Epithelial cell of esophagus (primary cell): ENCODE measurements at places on chromosomes 5 and 9.

DNA sequence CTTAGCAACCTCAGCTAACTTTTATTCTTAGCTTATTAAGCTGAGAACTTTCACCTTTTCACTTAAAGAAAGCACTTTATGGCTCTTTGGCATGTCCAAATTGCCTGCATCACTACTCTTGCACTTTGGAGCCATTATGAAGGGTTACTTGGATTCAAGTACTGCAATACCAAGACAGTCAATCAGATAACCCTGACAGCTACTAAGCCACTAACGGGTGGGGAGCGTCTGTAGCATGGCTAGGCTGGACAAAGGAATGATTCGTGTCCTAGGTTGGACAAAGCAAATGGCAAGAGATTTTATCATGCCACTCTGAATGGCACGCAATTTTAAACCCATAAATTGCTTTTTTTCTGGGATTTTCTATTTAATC is 39.6 kb downstream of the TRPM6 start:
- no peak for DNase-seq

DNA sequence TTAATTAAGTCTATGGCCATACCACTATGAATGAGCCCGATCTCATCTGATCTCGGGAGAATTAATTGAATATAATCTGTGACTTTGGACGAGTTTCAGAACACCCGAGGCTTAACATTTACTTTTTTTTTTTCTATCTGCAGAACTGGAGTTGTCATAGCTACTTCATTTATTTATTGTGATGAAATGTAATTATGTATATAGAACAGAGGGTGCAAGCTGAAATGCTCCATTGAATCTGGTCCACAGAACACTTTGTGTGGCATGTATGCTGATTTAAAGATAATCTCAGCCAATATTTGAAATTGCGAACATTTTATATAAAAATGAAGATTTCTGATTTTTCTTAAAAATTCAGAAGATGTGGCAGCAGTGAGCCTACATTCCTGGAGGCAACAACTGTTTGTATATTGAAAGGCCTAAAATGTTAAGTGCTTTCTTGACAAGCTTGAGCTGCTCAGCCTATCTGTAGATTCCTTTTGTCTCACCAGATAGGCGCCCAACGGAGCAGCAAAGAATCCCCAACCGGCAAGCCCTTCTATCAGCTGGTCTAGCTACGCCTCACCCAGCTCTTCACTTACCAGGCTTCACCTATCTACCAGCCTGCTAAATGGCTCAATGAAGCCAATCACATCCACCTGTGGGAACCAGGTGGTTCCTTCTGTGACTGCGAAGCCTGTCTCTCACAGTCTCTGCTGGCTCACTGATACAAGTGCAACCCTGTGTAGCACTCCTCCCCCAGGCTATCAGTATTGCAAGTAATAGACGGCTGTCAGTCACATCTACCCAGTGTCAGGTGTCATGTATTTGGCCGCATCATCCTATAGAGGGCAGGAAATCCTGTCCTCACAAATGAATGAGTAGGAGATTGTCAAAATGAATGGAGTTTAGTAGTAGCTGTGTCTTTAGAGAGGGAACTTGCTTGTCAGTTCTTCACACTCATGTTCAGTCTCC is 170.6 kb upstream of the MRPS30 start:
- DNase-seq, result peak; percentile 2

- DNase-seq, result peak; percentile 39
These were observed 40.1 kb downstream of the ELL2 start for GRCh38 chr5:95921501-95921900.

GRCh38 chr5:173163219-173163618 is 18.9 kb downstream of the BNIP1 start:
- no peak for DNase-seq

GRCh38 chr5:96881511-96882115 is 5.3 kb downstream of the ERAP2 start:
- peak; percentile 65 for DNase-seq

DNA sequence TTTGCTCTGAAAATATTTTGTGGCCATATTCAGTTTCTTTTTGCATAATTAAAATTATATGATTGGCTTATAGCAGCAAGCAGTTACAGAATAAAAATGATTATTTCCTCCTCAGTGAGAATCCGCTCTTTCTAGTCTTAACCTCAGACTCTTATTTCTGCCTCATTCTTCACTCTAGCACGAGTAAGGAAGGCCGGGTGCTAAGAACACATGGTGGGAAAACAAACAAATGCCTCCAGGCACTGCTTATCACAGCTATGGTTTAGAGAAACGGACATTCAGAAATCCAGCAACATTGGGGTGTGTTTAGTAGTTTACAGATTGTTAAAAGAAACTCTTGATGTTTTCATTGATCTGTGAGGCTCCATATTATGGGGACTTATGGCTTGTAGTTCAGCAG is 168.7 kb downstream of the KDM4C start:
- no peak for DNase-seq

GRCh38 chr5:178116143-178116885 is 3.0 kb downstream of the N4BP3 start:
- DNase-seq, result no peak

GRCh38 chr9:16709924-16710323 is 160.5 kb downstream of the BNC2 start:
- DNase-seq, result no peak

DNA sequence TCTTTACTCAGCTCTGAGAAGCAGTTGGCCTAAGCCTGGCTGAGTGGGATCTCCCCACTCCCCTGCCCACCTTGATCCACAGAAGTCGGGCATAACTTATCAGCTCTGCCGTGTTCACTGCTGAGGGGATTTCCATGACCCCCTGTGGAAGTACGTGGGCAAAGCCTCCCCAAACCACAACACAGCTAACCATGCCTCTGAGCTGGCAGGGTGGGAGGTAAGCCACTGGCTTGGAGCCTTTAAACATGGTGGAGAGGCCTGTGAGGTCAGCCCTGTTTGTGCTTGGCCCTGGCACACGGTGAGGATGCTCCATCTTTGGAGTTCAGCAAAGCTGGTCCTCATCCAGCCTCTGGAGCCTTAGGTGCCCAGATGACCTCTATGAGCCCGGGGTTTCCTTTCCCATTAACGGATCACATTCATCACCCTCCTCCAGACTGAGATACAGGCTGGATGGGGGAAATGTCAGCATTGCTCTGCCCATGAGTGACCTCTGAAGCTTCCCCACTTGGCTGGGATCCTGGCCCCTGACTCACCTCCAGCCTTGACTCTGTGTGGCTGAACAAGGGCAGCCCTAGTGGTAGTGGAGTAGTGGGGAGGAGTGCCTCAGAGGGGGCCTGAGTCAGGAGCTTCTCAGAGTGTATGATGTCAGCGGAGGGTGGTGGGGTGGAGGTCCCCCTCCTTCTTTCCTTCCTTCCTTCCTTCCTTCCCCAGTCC is 6.2 kb downstream of the PDLIM4 start:
- peak; percentile 47 for DNase-seq

DNA sequence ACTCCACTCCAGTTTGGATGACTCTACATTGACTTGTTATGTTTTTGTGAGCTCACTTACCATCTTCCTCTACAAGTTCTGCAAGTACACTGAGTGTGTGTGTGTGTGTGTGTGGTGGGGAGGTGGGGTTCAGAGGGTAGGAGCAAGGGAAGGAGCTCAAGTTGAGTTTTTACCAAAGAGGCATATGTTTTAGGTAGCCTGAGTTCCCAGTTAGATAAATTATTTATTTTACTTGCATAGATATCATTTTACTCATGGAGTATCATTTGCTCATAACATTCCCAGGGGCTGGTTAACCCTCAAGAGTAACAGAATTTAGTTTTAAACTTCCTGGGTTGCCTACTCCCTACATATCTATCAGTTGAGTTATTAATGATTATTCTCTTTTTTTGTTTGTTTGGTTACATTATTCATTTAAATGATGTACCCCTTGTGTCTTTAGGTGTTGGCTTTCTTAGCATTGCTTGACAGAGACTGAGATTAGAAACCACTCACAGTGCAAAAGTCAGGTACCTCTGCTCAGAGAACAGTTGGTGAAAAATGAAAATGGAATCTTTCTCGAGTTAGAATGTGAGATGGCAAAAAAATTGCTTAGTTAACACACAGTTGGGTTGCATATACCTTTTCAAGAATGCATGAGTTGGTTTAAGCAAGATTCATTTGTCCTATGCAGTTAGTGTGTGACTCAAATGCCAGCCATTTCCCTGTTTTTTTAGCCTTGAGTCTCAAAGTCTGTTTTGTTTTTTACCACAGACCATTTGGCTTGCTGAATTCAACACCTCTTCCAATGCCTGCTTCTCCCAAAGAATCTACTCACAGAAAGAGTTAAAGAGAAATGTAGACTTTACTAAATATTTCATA is 29.2 kb downstream of the TNFSF8 start:
- DNase-seq, result peak; percentile 59

DNA sequence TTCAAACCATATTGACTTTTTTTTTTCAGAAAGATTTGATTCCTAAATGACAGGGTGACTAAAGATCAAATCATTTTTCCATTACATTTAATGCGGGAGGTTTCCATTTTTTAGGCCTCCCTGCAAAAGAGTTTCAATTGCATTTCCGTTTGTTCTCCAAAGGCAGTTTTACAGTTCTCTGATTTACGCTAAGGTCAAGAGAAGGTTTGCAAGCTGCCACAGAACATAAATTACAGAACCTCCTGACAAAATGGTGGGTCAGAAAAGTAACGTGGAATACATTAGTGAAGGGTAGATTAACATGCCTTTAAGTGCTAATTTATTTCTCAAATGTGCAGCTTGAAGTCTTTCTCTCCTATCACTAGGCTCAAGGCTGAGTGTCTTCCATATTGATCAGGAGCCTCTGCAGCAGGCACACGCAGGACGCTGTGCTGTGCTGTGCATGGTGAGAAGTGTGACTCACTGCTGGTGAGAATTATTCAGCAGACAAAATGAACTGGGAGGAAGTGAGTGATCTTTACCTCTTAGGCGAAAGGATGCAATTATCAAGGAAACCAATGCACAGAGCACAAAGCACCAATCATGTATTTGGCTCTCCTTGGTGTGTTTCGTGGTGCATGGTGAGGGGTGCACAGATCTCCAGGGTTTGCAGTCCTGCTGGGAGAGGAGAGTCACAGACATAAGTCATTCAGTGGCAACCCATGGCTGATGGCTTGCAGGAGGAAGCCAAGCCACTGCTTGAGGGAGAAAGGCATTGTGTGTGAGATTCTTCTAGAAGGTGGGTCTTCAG is 136.3 kb downstream of the TENT4A start:
- no peak for DNase-seq

GRCh38 chr9:114406441-114406840 is 18.7 kb upstream of the AKNA start:
- no peak for DNase-seq

DNA sequence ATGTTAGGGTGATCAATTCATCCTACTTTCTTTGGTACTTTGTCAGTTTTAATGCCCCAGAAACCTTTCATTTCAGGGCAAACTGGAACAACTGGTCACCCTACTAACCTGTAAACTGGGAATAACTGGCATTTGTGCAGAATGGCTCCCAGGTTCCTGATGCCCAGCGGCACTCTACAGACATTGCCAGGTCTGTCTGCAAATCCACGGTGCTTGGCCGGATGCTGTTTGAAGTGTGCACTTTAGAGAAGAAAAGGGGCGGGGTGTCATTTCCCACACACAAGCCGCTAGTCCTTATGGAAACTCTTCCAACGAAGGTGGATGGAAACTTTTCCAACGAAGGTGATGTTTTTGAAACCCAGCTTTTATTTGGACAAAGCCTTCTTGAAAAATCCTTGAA is 49.9 kb upstream of the OTULINL start:
- DNase-seq, result no peak

DNA sequence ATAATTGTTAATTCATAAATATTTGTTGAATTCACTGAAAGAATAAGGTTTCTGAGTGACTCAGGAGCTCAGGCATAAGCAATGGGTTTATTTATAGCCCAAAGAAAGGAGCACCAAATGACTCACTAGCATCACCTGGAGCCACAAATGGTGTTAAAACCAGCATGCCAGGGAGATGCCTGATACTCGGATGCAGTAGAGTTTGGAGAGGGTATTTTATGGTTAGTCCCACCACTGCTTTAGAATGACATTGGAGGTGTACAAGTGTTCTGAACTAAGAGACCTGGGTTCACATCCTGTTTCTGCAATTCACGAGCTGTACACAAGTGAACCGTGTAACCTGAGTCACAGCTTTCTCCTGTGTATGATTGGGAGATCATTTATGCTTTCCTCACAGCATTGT is 25.2 kb downstream of the CCL28 start:
- peak; percentile 86 for DNase-seq

GRCh38 chr5:133266966-133267365 is 215.2 kb downstream of the HSPA4 start:
- no peak for DNase-seq

GRCh38 chr5:43389679-43390329 is 22.4 kb downstream of the CCL28 start:
- peak; percentile 93 for DNase-seq

GRCh38 chr5:58369513-58370190 is 90.2 kb downstream of the PLK2 start:
- DNase-seq, result no peak

DNA sequence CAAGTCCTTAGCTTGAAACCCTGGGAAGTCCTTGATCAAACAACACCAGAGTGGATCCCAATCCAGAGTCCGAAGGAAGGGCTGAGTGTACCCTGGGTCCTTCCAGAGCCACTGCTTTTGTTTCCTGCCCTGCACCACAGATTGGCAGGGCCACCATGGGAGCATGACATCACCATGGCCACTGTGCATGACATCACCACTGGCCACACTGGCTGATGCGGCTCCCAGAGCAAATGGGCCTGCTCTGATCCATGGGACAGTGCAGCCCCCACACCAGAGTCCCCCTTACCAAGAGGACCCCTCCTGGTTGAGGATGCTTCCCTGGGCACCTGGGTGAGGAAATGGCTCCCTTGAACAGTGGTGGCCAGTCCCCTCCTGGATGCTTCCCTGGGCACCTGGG is 9.9 kb downstream of the SLC6A3 start:
- DNase-seq, result no peak

GRCh38 chr5:101418713-101419118 is 515.6 kb upstream of the ST8SIA4 start:
- DNase-seq, result no peak

GRCh38 chr5:78550891-78551290 is 97.7 kb downstream of the LHFPL2 start:
- DNase-seq, result no peak

GRCh38 chr9:21432672-21433425 is 7.4 kb upstream of the IFNA1 start:
- no peak for DNase-seq

DNA sequence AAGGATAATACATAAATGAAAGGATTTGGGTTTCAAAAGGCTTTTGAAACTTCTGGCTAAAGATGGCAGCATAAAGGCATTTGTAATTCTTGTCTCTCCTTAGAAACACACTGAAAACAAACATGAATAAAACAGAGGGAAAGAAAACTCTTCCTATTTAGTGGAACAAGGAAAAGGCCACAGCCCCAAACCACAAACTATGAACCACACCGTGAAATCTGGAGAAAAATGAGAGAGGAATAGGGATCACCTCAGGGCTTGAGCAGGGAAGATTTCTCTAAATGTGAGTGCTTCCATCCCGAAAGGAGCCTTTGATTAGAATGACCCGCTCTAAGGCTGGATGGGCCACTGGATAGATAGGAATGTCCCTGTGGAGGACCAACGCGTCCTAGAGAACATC is 119.6 kb downstream of the SEC61B start:
- DNase-seq, result no peak

- no peak for DNase-seq
These were observed 12.8 kb upstream of the PITX1 start for GRCh38 chr5:135046661-135047346.

GRCh38 chr9:36598273-36598672 is 25.6 kb downstream of the MELK start:
- no peak for DNase-seq
